Hematopoietic multipotent progenitor cell treated with erythropoietin and hydrocortisone succinate and interleukin-3 and kit ligand, for 4 days (in vitro differentiated cells): ENCODE measurements at places on chromosomes 6 and 20.

DNA sequence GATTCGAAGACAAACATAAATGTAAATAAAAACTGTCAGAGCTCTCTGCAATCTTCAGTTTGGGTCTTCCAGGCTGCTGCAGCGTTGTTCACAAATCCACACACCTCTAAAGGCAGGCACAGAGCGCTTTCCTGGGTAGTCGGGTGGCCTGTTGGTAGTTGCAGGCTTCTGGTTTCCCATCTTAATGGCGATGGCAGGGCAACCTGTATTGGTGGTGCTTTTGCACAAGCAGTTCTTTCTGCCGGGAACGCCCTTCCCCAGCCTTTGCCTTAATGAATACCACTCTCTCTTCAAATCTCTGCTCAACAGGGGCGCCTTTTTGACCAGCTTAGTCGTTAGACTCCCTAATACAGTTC is 723 bp upstream of the IFT52 start:
- DNase-seq = peak; percentile 47

GRCh38 chr20:4084096-4084495 is 68.7 kb upstream of the RNF24 start:
- DNase-seq = no peak

DNA sequence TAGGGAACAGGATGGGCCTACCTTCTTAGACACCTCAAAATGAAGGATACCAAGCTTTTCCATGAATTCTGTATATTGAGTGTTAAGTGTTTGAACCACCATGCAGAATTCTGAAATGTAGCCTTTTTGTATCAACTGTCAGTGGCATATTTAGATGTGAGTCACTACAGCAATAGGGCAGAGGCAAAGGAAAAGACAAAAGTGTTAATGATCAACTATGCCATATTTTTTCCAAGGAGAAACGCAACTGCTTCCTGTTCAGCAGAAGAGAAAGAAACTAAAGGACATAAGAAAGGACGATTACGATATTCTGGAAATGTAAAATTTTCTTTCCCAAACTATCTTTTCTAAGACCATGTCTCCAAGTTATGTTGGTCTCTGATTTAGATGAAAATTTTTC is 104.6 kb upstream of the RSPO3 start:
- DNase-seq = no peak

- no peak for DNase-seq
Measured at GRCh38 chr20:60630609-60631008, 621.5 kb upstream of the CDH4 start.

DNA sequence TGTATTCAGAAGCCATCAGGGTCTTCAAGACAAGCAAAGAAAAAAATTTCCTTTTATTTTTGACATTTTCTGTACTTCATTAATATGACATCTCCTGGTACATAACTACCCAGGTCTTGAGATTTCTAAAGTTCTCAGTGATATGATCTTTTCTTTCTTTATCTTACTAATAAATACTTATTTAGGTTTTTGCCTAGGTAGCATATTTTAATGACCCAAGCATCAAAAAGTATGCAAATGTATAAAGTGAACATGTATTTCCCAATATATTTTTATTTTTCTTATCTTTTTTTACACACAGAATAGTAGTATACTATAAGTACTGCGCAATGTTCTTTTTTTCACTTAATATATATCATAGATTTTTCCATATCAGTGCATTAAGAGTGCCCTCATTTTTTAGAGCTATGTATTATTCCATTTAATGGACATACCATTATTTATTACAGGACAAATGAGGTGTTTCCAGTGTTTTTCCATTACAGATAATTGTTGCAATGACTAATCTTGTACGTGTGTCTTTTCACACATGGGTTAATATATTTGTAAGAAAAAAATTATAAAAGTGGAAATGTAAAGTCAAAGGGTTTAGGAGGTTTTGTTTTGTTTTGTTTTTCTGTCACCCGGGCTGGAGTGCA is 107.0 kb downstream of the KCNQ5 start:
- DNase-seq = no peak

DNA sequence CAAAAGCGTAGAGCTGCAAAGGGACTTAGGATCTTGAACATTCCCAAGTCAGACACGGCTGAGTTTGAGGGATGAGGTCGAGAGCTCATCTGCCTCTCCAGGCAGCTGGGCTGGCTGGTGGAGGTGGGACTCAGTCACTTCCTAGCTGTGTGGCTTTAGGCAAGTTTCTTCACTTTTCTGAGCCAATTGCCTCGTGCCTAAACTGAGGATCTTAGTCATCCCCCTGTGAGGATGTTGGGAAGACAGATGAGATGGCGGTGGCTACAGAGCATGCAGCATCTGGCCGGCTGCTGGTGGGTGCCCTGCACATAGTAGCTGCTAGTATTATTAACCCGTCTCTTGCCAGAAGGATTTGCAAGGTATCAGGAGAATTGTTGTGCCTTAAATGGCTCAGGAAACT is 27.5 kb downstream of the TFAP2C start:
- no peak for DNase-seq

- no peak for DNase-seq
Measured at GRCh38 chr20:51747182-51747911, 20.8 kb downstream of the ATP9A start.

DNA sequence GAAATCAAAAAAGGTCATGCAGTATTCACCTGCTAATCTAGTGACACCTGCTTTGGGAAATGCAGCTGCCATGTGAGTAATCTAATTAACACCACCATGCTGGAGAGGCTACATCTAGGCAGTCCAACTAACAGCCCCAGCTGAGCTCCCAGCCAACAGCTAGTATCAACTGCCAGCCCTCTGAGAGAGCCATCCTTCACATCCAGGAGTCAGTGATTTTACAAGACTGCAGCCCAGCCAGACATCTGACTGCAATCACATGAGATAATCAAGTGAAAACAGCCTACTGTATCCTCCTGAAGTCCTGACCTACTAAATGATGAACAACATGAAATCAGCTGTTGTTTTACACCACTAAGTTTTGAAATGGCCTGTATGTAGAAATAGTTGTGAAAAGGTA is 298.4 kb downstream of the TRDN start:
- no peak for DNase-seq

DNA sequence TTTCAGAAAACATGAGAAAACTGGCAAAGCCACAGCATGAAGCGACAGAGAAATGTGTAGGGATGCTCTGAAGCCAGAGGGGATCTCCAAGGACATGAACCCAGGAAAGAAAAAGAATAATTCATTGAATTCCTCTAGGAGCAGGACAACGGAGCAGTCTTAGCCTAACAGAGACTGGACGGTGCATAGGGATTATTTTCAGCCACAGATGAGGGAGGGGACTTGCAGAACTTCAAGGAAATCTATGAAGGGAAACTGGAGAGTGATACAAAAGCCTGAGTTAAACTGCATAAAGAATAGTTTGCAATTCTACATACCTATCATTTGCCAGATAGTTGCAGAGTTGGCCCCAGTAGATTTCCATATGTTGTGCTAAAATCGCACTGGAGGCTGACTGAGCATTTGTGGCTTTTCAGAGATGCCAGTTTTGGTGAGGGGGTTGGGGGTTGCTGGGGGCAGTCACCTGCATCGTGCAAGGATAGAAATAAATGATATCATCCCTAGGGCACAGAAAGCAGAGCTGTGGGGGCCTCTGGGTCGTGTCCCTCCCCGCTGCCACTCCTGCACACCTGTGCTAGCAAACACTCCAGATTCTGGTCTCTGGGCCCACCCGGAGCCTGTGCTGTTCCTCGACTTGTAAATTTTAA is 443.2 kb upstream of the JARID2 start:
- no peak for DNase-seq

DNA sequence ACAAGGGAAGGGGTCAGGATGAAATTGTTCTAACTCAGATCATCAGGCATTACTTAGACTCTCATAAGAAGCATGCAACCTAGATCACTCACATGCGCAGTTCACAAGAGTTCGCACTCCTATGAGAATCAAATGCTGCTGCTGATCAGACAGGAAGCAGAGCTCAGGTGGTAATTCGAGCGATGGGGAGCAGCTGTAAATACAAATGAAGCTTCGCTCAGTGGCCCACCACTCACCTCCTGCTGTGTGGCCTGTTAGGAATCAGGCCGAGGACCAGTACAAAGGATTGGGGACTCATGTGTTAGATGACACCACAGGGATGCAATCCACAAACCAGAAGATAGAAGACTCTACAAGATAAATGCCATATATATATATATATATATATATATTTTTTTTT is 31.5 kb upstream of the TOP1 start:
- no peak for DNase-seq

DNA sequence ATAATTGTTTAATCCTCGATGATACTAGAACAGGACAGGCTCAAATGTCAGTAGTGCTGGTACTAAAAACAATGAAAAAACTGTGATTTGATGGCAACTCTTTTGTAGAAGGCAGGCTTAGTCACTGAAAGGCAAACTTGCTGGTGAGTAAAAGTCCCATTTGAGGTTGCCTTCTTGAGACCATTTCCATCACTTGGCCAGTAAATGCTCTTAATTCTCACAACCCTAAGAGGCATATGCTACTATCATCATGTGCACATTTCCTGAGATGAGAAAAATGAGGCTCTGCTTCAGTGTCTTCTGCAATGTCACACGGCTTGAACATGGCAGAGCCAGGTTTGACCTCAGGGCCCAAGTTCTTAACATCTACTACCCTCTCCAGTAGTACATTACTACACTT is 9.9 kb downstream of the AKIRIN2 start:
- DNase-seq = no peak

- no peak for DNase-seq
Measured at GRCh38 chr6:14540276-14540675, 422.7 kb downstream of the CD83 start.

DNA sequence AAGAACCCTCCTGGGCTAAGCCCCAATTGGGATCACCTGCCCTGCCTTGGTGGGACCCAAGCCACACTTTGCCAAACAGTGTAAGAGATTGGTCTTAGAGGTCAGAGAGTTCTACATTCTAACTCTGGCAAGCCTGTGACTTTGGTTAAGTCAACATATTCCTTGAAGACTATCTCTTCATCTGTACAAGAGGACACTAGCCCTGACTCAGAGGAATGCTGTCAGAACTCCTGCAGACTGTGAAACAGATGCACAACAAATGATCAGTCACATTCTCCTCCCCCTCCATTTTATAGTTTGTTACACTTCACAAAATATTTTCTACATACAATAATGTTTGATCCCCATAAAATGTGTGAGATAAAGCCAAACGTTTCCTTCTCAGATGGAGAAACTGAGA is 91.7 kb upstream of the EPB41L1 start:
- DNase-seq = no peak
